Activated CD8-positive, alpha-beta T cell treated with anti-CD3 and anti-CD28 coated beads for 36 hours (primary cell): ENCODE measurements at places on chromosomes 7 and 10. TPM values are rescaled to one million over a fixed set of nuclear protein-coding genes. Genes with fewer than 3 reads are reported as not detected.

PRLHR gene
- total RNA-seq = not detected

VSTM2A gene
- not detected for total RNA-seq

GFRA1 gene
- not detected for total RNA-seq

PIK3CG gene
- 26.8 TPM for total RNA-seq

ZNF727 gene
- not detected for total RNA-seq

SPDYE2 gene
- total RNA-seq = not detected

NODAL gene
- not detected for total RNA-seq

- no peak overlapping the region for H3K27ac ChIP-seq
- H3K36me3 ChIP-seq = no peaks in the 10 kb centered on the region
- H3K4me1 ChIP-seq = peaks cover 14% of the 10 kb centered on the region
- peak; percentile 58 for DNase-seq
- H3K27me3 ChIP-seq = peaks cover 63% of the 10 kb centered on the region
Observed at GRCh38 chr10:28668363-28669226, 8.7 kb upstream of the BAMBI start.

GRCh38 chr7:136687693-136688322, 180.6 kb upstream of the CHRM2 start:
- H3K27ac ChIP-seq = no peak overlapping the region
- H3K27me3 ChIP-seq = no peaks in the 10 kb centered on the region
- peak; percentile 4 for DNase-seq
- no peak overlapping the region for H3K4me3 ChIP-seq

- no peaks in the 10 kb centered on the region for H3K27me3 ChIP-seq
- H3K4me1 ChIP-seq = no peaks in the 10 kb centered on the region
- no peak overlapping the region for H3K4me3 ChIP-seq
- no peak for DNase-seq
Observed at GRCh38 chr7:11754933-11755332, 77.1 kb downstream of the THSD7A start.

DNA sequence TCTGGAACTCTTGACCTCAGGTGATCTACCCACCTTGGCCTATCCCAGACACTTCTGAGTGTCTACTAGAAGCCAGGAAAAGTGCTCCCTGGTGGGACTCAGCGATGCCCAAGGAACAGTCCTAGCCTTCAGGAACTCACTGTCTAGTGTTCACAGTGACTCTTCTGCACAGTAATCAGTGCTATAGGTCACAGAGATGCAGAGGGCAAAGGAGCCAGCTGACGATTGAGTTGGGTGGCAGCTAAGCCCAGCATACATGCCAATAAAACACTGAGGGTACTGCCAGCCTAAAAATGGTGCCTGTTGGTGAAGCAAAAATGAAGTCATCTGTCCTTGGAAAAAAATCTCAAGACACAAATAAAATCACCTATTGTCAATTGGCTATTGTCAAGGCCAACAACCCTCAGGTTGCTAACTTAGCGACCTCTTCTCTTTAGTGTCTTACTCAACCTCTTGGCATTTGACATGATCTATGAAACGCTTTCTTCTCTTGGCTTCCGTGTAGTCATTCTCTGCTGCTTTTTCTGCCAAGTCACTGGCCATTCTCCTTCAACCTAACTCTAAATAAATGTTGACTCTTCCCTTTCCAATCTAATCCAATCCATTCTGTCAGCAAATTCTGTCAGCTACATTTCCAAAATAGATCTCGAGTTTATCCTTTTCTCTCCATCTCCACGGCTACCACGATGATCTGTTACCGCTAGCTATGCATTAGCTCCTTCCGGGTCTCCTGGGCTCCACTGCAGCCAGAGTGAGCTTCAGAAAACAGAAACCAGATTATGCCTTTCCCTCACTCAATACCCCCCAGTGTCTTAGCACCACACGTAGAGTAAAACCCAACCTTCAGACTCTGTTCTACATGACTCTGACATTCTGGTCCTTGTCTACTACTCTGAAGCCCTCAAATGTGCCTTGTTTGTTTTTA, 99.2 kb downstream of the ATXN7L1 start:
- H3K4me1 ChIP-seq = peaks cover 2% of the 10 kb centered on the region
- H3K27ac ChIP-seq = no peak overlapping the region
- H3K36me3 ChIP-seq = no peaks in the 10 kb centered on the region
- H3K27me3 ChIP-seq = no peaks in the 10 kb centered on the region

DNA sequence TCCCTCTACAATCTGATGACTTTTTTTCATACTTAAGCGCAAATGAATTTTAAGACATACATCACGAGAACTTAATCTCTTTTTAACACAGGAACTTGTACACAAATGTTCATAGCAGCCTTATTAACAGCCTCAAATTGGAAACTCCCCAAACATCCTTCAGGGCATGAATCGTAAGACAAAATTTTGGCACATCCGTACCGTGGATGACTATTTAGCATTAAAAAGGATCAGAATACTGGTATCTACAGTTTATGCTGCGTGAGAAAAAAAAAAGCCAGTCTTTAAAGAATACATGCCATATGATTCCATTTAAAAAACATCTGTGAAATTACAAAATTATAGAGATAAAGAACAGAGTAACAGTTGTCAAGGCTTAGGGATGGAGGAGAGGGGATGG, 46.8 kb downstream of the PDE1C start:
- H3K27ac ChIP-seq = no peak overlapping the region
- no peak for DNase-seq
- no peak overlapping the region for H3K4me3 ChIP-seq
- H3K36me3 ChIP-seq = no peaks in the 10 kb centered on the region

DNA sequence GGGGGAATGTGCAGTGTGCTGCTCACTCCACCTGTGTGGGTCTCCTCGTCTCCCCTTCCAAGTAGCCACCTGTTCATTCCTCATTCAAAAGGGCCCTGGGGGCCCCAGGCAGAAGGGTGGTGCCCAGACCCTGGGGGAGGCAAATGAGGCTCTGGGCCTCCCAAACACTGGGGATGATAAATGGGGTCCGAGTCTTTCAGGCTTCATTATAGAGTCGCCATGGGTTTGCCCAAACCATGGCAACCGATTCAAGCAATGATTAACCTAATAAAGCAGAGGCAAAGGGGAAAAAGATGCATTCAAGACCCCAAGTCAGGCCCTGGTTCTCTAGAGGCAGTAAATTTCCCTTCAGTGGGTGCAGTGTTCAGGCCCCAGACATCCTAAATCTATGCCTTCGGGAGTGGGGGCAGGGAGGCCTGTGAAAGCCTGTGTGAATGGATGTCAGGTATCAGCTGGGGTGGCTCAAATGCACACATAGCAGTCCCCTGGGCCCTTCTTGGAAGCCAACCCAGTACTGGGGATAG, 10.4 kb downstream of the NEUROG3 start:
- no peak for DNase-seq
- peaks cover 10% of the 10 kb centered on the region for H3K4me1 ChIP-seq
- peaks cover 28% of the 10 kb centered on the region for H3K27me3 ChIP-seq
- no peaks in the 10 kb centered on the region for H3K36me3 ChIP-seq
- no peak overlapping the region for H3K27ac ChIP-seq
- no peak overlapping the region for H3K4me3 ChIP-seq

DNA sequence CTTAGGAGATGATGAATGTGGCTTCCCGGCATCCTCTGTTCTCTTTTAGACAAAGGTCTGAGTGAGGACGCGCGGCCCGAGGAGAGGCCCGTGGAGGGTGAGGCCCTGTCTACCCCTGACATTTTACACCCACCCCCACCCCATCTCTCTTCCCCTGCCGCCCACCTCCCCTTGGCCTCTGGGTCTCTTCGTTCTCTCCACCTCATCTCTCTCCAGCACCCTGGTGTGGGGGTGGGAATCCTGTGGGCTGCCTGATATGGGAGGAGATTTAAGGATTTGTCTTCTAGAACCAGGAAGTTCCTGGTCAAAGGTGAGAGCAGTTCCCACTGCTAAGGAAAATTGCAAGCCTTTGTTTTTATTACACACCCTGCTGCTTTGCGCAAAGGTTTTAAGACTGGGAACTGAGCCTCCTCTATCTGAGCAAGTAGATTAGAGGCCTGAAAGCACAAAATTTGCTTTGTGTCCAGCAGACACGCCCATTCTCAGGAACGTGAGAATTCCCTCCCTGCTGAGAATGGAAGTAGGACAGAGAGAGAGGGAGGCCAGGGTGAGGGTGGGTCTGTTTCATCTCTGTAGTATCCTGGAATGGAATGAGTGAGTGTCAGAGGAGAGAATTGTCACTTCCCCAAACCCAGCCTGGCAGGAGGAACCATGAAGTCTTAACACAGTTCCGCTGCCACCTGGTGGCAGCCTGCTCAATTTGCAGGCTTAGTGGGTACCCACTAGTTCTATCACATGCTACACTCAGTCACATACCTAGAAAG, 91.2 kb downstream of the GTF2IRD1 start:
- no peaks in the 10 kb centered on the region for H3K27me3 ChIP-seq
- H3K4me3 ChIP-seq = no peak overlapping the region
- DNase-seq = peak; percentile 53
- no peak overlapping the region for H3K27ac ChIP-seq
- H3K36me3 ChIP-seq = peaks cover 2% of the 10 kb centered on the region

GRCh38 chr10:23094786-23095403, 484 bp upstream of the MSRB2 start:
- H3K4me3 ChIP-seq = peak overlapping the region; percentile 71
- H3K27ac ChIP-seq = peak overlapping the region; percentile 71

- DNase-seq = no peak
- no peaks in the 10 kb centered on the region for H3K27me3 ChIP-seq
- H3K4me1 ChIP-seq = peaks cover 73% of the 10 kb centered on the region
- H3K4me3 ChIP-seq = no peak overlapping the region
Observed at GRCh38 chr7:155741805-155742204, 70.5 kb downstream of the SHH start.

DNA sequence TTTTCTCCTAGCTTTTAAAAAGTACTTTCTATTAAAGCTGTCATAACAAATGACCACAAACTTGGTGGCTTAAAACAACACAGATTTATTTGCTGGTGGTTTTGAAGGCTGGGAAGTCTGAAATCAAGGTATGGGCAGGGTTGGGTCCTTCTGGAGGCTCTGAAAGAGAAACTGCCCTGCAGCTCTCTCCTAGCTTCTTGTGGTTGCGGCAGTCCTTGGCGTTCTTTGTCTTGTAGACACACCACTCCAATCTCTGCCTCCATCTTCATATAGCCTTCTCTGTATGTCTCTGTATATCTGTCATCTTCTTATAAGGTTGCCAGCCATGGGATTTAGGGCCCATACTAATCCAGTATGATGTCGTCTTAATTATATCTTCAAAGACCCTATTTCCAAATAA, 79.4 kb upstream of the PRR15 start:
- DNase-seq = no peak
- no peaks in the 10 kb centered on the region for H3K27me3 ChIP-seq
- H3K27ac ChIP-seq = no peak overlapping the region
- no peaks in the 10 kb centered on the region for H3K36me3 ChIP-seq
- H3K4me1 ChIP-seq = peaks cover 2% of the 10 kb centered on the region

DNA sequence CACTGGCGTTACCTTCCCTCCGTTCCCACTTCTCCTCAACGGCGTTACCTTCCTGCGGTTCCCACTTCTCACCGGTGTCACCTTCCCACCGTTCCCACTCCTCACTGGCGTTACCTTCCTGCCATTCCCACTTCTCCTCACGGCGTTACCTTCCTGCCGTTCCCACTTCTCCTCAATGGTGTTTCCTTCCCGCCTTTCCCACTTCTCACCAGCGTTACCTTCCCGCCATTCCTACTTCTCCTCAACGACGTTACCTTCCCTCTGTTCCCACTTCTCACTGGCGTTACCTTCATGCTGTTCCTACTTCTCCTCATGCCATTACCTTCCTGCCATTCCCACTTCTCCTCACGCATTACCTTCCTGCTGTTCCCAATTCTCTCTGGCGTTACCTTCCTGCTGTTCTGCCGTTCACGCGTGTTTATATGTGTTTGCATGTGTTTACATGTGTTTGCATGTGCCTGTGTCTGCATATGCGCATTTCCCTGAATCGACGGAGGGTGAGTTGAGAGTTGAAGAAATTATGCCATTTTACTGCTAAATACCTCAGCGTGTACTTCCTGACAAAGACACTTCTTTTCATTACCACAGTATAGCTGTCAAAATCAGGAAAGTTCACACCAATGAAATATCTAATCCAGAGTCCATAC, 23.2 kb upstream of the CFAP46 start:
- no peak overlapping the region for H3K27ac ChIP-seq
- no peak for DNase-seq
- H3K36me3 ChIP-seq = no peaks in the 10 kb centered on the region
- H3K4me3 ChIP-seq = no peak overlapping the region

DNA sequence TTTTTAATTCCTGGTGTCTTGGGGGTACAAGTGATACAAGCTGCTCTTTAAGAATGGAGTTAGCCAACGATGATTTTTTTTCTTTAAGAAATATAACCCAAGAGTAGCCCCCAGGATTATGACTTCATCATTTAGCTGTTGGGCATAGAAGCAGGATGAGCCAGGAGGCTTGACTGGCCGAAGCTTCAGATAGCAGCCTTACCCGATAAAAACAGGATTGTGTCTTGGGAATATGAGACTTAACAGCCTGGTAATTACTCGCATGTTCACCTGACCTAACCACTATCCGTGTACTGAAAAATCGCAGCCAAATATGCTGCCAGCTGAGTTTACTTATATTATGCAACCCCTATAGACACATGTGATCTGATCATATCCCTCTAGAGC, 346.0 kb upstream of the BMPER start:
- no peak for DNase-seq
- no peaks in the 10 kb centered on the region for H3K36me3 ChIP-seq
- no peak overlapping the region for H3K27ac ChIP-seq
- no peak overlapping the region for H3K4me3 ChIP-seq

- no peak overlapping the region for H3K27ac ChIP-seq
- H3K36me3 ChIP-seq = no peaks in the 10 kb centered on the region
- no peak overlapping the region for H3K4me3 ChIP-seq
- no peak for DNase-seq
Observed at GRCh38 chr7:128827248-128827958, 2.8 kb upstream of the FLNC start.

DNA sequence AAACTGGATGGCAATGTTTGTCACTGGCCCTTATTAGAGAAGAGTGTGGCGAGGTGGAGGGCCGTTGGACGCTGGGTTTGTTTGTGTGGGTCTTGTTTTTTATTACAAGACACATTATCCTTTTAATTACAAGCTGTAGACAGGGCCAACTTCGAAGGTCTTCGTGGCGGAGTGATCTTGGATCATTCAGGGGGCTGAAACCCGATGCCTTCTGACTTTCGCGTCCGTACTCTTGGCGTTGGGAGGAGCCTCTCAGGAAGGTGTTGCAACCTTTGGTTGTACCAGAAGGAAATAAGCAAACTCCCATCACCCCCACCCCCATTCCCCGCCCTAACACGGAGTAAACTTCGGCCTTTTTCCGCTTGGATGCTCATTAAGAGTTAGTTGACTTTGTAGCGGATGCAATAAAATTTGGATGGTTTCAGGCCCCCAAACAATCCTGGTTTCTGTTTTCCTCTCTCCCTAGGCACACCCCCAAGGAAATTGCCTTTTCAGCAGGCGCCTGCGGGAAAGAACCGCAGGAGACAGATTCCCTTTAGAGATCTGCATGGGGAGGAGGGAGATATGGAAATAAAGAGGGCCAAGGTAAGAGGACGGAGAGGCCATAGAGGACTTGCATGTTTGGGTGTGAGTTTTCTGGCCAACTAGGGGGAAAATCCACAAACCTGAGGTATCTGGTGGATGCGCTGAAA, 294.5 kb upstream of the NFE2L3 start:
- no peak overlapping the region for H3K4me3 ChIP-seq
- H3K4me1 ChIP-seq = peaks cover 25% of the 10 kb centered on the region
- H3K27me3 ChIP-seq = peaks cover 38% of the 10 kb centered on the region
- DNase-seq = no peak
- no peak overlapping the region for H3K27ac ChIP-seq
- H3K36me3 ChIP-seq = peaks cover 4% of the 10 kb centered on the region
